ENCODE measurements at places on chromosomes 1 and 21.

- no peak for DNase-seq
These were observed 29.1 kb upstream of the ZNF281 start for GRCh38 chr1:200438911-200439310.

- DNase-seq = no peak
These were observed 29.7 kb upstream of the ZBTB18 start for GRCh38 chr1:244021427-244021826.

DNA sequence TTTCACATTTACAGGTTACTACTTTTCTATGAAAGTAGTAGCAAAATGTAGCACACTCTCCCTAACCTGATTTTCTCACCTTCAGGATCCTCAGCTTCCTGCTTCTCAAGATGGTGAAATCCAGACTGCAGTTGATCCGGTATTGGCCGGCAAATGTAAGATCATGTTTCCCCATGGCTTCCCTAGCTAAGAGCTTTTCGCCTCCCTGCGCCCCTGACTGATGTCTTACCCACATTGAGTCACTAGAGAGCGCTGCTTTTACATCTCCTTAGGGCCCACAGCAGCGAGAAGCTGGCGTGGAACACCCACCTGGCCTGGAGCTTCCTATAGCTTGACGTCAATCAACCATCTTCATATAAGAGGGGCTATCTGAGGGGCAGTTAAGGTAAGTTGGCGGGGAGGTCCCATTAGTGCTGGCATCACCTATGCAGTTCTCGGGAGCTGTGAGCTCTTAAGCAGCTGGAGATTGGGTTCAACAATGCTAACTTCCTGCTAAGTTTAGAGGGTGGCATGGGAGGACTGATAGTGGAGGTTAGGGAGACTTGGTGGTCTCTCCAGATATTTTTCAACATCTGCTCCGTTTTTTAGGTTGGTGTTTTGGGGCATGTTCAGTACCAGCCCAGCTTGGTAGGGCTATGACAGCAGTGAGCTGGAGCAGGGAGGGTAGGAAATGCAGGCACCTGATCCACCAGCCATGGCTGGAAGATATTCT lies 5.5 kb downstream of the PTPN7 start:
- DNase-seq = no peak

DNA sequence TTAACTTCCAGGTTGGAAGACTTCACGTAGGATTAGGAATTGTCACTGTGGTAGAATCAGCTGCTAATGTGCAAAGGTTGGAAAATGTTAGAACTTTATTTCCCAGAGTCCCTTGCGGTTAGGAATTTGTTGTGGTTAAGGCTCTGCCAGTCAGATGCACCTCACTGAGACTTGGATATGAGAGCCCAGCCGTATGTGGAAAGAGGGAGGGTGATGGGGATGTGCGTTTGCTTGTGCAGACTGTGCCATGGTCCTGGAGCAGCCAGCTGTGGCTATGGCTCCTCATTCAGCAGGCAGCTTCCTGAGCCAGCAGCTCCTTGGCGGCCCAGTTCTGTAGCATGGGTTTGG lies 12.5 kb downstream of the S100A10 start:
- DNase-seq = no peak

GRCh38 chr1:51019811-51020210 lies 49.8 kb downstream of the CDKN2C start:
- DNase-seq = no peak

DNA sequence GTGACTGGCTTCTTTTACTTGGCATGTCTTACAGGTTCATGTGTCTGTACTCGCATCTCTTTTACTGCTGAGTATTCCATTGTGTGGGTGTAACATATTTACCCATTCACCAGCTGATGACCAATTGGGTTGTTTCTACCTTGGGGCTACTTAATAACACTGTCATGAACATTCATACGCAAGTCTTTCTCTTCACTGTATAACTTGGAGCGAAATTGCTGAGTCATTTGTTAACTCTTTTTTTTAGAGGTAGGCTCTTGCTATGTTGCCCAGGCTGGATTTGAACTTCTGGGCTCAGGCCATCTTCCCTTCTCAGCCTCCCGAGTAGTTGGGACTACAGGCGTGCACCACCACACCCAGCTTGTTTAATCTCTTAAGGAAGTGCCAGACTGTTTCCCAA lies 6.5 kb downstream of the PYCR2 start:
- DNase-seq = no peak

DNA sequence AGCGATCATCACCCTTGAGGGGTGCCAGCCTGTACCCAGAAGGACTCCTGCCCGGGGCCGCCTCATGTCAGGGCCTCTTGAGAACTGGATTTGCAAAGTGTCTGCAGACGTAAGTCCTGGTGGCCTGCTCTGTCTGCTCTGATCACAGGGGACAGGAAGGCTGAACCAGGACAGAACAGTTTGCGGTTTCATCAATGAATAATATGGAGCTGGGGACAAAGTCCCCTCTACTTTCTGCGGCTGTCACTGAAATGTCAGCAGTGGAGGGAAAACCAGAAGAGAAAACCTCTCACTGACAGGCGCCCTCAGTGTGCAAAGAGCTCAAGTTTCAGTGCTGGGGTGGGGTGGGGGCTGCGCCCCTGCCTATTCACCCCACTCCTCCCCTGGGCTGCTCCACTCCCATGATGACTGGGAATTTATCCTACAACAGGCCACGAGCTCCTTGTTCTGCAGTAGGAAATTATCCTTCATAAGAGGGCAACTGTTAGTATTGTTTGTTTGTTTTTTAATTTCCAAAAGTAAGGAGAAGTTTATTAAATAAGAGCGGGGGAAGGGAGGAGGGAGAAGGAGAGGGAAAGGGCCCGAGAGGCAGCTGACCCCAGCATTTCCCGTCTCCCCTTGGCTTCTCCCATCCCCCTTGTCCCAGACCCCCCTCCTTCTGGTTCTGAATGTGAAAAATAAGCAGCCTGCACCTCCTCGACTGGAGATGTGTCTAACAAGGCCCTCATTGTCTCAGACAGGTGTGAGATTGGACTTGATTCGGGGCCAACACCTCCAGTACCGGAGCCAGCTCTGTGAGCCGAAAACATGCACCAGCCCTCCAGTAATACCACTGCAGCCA lies 149.2 kb downstream of the CLIC6 start:
- DNase-seq = no peak

GRCh38 chr1:94100785-94101612 lies 19.9 kb downstream of the ABCA4 start:
- no peak for DNase-seq

GRCh38 chr1:55252942-55253589 lies 37.9 kb upstream of the USP24 start:
- no peak for DNase-seq

DNA sequence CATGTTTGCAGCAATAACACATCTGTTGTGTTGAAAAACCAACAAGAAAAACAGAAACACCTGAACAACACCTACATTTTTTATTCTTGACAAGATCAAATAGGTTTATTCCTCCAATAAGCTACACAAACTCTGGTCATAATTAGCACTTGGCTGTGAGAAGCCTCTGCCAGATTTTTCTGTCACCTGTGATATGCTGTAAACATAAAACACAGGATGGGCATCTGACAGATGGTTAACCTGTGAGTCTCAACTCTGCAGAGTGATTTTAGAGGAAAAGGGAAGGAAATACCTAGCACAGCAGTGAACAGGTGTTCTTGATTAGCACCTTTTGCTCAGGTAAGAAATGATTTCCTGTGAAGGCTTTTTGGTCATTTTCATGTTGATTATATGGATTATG lies 175.4 kb upstream of the COA6 start:
- DNase-seq = no peak

DNA sequence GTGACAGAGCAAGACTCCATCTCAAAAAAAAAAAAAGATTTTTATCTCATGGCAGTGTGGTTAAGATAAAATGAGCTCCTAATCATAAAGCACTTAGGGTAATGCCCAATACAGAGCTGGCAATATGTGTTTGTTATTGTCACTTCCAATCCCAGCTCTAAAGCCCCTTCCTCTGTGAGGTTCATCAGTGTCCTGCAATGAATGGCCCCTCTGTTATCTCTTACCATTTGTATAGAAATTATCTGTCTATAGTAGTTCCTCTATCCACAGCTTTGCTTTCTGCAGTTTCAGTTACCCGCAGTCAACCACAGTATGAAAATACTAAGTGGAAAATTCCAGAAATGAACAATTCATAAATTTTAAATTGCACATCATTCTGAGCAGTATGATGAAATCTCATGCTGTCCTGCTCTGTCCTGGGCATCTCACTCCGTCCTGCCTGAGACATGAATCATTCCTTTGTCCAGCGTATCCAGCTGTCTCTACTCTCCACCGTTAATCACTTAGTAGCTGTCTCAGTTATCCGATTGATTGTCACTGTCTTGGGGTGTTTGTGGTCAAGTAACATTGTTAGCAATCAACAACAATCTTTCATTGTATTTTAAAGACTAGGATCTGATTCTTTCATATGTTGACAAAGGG lies 50.2 kb upstream of the DNAH14 start:
- no peak for DNase-seq

GRCh38 chr1:172451002-172451443 lies 7.2 kb upstream of the PIGC start:
- no peak for DNase-seq

GRCh38 chr1:171152549-171152948 lies 32.6 kb upstream of the FMO2 start:
- DNase-seq = no peak

DNA sequence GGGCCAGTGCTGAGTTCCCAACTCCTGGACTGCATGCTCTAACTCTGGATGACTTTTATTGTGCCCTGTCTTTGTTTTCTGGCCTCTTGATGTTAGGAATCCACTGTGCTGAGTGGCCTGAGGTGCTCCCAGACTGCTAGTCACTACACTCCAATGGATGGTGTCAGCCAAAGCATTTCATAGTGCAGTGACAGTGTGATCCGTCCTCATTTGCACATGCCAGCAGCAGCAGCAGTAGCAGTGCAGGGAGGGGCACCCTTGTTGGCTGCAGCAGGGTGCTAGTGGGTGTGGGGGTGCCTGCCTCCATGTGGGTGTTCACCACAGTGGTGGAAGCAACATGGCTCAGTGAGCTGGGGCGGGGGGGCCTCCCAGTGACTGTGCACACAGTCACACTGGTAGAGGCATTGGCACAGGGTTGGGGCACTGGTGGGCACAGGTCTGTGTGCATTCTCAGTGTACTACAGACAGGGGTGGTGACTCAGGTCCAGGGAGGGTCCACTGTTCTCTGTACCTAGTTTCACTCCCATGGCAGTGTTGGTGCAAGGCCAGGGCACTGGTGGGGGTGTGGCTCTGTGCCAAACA lies 214.0 kb downstream of the ZC3H11B start:
- no peak for DNase-seq

- no peak for DNase-seq
These were observed 40.2 kb upstream of the COL6A1 start for GRCh38 chr21:45941338-45941710.

- DNase-seq = no peak
These were observed 106.6 kb upstream of the POU3F1 start for GRCh38 chr1:38153066-38153777.

DNA sequence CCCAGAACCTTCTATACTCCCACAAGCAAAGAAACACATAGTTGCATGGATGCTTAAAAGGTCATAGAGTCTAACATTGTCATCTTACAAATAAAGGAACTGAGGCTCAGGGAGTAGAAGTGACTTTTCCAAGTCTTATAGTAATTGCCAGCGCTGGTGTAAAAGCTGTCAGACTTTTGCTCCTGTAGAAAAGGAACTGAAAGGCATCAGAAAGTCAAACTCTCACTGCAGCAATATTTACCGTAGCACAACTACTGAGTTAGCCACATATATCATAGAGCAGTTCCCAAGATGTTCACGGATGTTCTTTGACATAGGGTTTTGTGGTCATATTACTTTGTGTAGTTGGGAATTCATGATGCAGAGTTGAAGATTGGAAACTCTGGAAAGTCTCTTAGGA lies 16.6 kb upstream of the USP24 start:
- DNase-seq = no peak

DNA sequence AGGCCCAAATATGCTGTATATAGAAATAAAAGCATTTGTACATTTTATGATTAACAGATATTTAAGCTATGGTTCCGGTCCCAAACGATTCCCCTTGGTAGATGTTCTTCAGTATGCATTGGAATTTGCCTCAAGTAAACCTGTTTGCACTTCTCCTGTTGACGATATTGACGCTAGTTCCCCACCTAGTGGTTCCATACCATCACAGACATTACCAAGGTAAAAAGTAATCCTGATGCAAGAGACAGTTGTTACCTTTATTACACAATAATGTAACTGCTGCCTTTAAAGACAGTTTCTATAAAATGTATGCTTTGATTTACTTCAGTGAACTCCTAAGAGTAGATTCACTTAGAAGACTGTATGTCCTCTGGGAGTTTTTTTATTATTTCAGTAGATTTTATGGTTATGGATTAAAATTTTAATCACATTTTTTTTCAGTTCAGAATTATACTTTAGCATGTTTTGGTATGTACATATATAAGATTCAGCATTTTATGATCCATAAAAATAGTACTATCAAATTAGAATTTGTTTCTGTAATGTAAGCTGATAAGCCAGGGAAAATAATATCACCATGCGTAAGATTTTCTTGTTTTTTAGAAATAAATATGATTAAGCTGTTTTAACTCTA lies 96.5 kb downstream of the USP25 start:
- no peak for DNase-seq

- no peak for DNase-seq
These were observed 152.7 kb downstream of the DAB1 start for GRCh38 chr1:57270927-57271698.

DNA sequence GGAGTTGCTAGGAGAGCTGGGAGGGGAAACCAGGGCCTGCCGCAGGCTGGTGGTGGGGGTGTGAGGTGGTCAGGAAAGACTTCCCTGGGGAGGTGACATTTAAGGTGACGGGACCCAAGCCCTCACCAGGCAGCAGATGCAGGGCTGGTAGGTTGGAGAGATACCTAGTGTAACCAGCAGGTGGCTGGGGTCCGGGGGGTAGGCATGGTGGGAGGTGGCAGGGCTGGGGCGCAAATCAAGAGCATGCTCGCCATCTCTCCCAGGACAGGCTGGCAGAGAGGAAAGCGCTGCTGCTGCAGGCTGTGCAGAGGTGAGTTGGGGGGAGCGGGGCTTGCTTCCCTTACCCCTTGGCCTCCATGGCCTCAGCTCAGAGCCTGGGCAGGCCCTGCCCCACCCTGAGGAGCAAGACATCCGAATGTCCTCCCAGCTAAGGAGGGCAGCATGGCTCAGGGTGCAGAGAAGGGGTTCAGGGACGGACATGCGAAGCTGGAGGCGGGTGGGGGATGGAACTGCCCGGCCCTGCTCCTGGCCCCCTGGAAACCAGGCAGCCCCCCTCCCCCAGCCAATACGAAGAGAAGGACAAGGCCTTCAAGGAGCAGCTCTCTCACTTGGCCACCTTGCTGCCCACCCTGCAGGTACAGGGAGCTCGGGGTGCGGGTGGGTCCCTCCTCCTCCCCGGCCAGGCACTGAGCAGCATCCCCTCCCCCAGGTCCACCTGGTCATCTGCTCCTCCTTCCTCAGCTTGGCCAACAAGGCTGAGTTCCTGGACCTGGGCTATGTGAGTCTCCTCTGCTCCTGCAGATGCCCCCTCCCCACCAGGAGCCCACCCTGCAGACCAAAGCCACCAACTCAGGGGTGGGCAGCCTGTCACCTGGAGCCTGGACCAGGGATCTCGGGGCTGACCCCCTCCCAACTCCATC lies 4.0 kb downstream of the RNF207 start:
- no peak for DNase-seq

- DNase-seq = no peak
These were observed 402.7 kb upstream of the DAB1 start for GRCh38 chr1:57826535-57826934.

- no peak for DNase-seq
These were observed 90.8 kb downstream of the VAV3 start for GRCh38 chr1:107874221-107874620.

- no peak for DNase-seq
These were observed 229.7 kb upstream of the CACYBP start for GRCh38 chr1:174769961-174770549.

Measured in cortex of kidney (tissue), 1 donor.